ENCODE measurements at places on chromosomes 7 and 10. TPM values are rescaled to one million over a fixed set of nuclear protein-coding genes. Genes with fewer than 3 reads are reported as not detected.

- no peak overlapping the region for H3K27ac ChIP-seq
- no peak overlapping the region for H3K4me3 ChIP-seq
- H3K27me3 ChIP-seq, result no peaks in the 10 kb centered on the region
- DNase-seq, result no peak
These were observed 33.9 kb downstream of the TSPAN14 start for GRCh38 chr10:80487791-80488538.

DNA sequence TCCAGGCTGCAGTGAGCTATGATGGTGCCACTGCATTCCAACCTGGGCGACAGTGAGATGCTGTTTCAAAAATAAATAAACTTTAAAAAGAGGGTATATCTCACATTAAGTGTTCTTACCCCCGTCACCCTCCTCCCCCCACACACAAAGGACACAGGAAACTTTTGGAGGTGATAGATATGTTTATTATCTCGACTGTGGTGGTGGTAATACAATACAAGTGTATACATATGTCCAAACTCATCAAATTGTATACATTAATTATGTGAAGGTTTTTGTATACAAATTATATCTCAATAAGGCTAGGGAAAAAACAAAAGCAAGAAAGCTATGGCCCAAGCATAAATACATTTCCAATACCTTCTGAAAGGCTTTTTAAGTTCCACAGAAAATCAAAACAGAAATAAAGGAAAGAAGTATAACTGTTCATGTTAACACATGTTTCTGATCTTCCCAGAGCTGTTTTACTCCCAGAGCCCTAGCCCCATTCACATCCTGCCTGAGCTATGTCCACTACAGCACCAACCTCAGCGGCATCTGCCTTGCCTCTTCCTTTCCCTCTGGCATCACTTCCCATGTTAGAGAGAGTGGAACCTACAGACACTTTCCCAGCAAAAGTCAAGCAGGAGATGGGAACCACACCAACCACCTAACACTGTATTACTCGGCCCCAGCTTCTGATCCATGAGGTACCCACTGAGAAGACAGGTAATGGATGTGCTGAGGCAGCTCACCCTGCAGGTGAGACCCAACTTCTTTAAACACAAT is 48.1 kb downstream of the SGMS1 start:
- no peak for DNase-seq
- no peak overlapping the region for H3K4me3 ChIP-seq
- H3K4me1 ChIP-seq, result no peaks in the 10 kb centered on the region
- no peaks in the 10 kb centered on the region for H3K36me3 ChIP-seq
- no peak overlapping the region for H3K27ac ChIP-seq
- no peaks in the 10 kb centered on the region for H3K27me3 ChIP-seq

Gene BUB3
- total RNA-seq, result 57.2 TPM

DNA sequence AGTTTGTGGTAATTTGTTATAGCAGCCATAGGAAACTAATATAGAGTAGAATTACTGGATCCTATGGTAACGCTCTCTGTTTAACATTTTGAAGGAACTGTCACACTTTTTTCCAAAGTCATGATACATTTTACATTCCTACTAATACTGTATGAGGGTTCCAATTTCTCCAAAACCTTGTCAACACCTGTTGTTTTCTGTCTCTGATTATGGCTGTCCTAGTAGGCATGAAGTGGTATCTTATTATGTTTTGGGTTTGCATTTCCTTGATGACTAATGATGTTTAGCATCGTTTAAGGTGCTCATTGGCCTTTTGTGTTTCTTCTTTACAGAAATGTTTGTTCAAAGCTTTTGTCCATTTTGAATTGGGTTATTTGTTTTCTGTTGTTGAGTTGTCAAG is 69.6 kb downstream of the VPS50 start:
- H3K27me3 ChIP-seq, result no peaks in the 10 kb centered on the region
- no peak overlapping the region for H3K27ac ChIP-seq
- H3K4me3 ChIP-seq, result no peak overlapping the region
- no peaks in the 10 kb centered on the region for H3K4me1 ChIP-seq
- no peak for DNase-seq
- no peaks in the 10 kb centered on the region for H3K36me3 ChIP-seq

- H3K27ac ChIP-seq, result no peak overlapping the region
- no peaks in the 10 kb centered on the region for H3K4me1 ChIP-seq
- DNase-seq, result peak; percentile 1
- H3K4me3 ChIP-seq, result no peak overlapping the region
These were observed 199.0 kb downstream of the EBF3 start for GRCh38 chr10:129764901-129765663.

GRCh38 chr10:77371848-77372799 is 265.5 kb downstream of the KCNMA1 start:
- H3K27ac ChIP-seq, result no peak overlapping the region
- H3K36me3 ChIP-seq, result no peaks in the 10 kb centered on the region
- no peaks in the 10 kb centered on the region for H3K4me1 ChIP-seq
- DNase-seq, result no peak
- H3K27me3 ChIP-seq, result no peaks in the 10 kb centered on the region

- H3K27ac ChIP-seq, result peak overlapping the region; percentile 90
- no peaks in the 10 kb centered on the region for H3K36me3 ChIP-seq
- DNase-seq, result peak; percentile 43
- H3K4me1 ChIP-seq, result no peaks in the 10 kb centered on the region
- H3K27me3 ChIP-seq, result no peaks in the 10 kb centered on the region
- peak overlapping the region; percentile 65 for H3K4me3 ChIP-seq
These were observed 524 bp upstream of the UNC5B start for GRCh38 chr10:71211775-71212317.
